Stimulated activated CD4-positive, alpha-beta T cell treated with anti-CD3 and anti-CD28 coated beads, Interleukin-12 subunit alpha, Interleukin-12 subunit beta, amount 100 ng/mL, for 4 hours (primary cell): ENCODE measurements at places on chromosomes 5 and 9.
A peak's percentile ranks its signal among the peaks of the same experiment; 100 is the strongest.

DNA sequence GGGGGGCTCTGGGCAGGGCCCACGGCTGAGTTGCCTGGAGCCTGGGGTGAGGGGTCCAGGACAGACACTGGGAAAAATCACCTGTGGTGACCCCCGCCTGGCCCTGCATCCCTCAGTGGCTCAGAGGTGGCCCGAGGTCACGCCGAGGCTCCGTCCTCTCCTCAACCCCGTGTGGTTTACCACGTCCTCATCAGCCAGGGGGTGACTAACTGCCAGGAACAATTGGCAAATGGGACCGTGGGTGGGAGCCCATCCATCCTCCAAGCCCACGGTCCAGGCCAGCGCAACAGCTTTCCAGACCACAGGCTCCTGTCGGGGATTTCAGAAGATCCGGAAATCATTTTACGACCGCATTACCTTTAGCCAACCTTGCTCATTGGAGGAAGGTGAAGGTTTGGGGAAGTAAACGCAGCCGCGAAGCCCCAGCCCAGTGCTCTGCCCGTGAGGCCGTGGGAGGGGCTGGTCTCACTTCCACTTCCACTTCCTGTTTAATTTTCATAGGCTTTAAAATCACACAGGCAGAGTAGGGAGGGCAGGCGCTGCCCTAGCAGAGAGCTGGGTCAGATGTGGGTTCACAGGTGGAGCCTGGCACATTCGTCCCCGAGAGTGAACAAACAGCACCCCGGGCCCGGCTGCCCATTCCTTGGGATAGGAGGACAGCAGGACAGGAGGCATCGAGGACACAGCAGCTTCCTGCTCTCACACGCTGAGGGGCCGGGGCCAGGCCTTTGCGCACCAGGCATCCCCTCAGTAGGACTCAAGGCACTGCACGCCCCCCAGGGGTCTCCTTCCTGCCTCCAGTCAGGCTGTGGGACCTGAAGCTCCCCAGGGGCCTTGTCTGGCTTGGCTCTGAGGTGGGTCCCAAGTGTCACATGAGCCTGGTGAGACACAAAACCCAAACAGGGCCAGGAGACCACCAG, 19.8 kb upstream of the SLC9A3 start:
- peak; percentile 31 for DNase-seq

- DNase-seq = peak; percentile 91
These were observed 19.1 kb downstream of the EXOSC2 start for GRCh38 chr9:130712564-130713285.

GRCh38 chr5:83490203-83490602, 18.7 kb downstream of the VCAN start:
- DNase-seq = no peak

DNA sequence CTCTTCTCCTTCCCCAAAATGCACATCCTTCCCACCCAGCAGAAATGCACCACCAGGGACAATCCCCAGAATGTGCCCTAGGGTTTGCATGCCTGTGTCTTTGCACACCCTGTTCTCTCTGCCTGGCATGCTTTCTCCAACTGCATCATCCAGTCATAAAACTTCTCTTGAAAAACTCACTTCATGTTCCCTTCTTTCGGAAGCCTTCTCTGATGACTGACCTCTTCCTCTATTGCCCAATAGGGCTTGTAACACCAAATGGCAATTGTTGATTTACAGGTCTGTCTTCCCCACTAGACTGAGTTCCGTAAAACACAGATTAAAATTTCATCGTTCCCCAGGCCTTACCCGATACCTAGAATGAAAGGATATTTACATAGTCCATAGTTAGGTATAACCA, 83.1 kb upstream of the SPOCK1 start:
- no peak for DNase-seq

DNA sequence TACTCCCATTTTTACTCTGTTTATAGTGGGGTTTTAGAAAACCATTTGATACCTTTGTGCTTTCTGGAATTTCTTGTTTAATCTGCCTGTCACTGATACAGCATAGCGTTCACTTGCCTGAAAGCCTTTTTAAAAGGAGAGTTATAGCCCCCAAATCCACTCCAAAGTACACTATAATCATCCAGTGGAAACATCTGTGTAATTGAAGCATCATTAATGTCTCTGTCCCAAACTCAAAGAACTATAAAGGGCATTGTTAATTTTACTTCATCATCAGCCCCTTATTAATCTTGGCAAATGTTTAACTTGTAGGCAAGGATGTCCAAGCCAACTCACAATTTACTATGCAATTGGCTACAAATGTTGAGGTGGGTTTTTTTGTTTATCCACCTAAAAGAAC, 64.3 kb downstream of the TMEM252 start:
- DNase-seq = no peak

- DNase-seq = no peak
These were observed 54.1 kb upstream of the ABL1 start for GRCh38 chr9:130780865-130781504.

GRCh38 chr5:54249210-54250028, 61.0 kb downstream of the ARL15 start:
- DNase-seq = no peak

DNA sequence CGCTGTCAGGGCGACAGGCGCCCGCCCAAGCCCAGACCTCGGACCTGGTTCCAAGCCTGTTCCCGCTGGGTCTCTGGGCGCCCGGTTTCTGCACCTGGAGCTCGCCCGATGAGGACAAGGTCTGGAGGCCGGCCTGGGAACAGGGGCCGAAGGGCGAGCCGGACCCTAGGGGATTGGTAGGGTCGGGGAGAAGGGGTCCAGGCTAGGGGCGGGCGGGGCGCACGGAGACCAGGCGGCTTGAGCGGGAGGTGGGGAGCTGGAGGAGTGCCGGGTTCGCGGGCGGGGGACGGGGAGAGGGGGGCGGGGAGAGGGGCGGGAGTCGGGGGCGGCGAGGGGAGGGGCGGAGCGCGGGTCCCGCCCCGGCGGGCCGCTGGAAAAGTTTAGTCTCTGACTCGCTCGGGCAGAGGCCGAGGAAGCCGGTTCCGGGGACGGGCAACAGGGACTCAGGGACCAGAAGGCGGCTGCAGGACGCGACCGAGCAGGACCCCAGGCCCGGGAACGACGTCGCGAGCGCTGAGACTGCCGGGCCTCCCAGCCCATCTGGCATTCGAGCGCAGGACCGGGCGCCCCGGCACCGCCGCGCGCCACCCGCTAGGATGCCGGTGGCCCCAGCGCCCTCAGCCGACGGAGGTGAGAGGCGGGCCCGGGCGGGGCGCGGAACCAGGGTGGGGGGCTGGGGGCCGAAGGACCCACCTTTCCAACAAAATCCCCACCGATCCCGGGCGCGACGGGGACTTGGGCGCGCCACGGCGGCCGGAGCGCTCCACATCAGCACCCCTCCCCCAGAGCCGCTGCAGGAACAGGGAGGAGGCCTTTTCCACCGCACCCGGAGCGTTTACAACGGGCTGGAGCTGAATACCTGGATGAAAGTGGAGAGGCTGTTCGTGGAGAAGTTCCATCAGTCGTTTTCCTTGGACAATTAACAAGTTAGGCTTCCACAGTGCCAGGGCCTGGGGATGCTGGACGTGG, at the start of gene S1PR3:
Gene S1PR3, plus strand, starts transcription at position 403 of the 969 bp plus-strand sequence. CDS start 9,733 bp downstream, outside the sequence.
- DNase-seq = peak; percentile 56

DNA sequence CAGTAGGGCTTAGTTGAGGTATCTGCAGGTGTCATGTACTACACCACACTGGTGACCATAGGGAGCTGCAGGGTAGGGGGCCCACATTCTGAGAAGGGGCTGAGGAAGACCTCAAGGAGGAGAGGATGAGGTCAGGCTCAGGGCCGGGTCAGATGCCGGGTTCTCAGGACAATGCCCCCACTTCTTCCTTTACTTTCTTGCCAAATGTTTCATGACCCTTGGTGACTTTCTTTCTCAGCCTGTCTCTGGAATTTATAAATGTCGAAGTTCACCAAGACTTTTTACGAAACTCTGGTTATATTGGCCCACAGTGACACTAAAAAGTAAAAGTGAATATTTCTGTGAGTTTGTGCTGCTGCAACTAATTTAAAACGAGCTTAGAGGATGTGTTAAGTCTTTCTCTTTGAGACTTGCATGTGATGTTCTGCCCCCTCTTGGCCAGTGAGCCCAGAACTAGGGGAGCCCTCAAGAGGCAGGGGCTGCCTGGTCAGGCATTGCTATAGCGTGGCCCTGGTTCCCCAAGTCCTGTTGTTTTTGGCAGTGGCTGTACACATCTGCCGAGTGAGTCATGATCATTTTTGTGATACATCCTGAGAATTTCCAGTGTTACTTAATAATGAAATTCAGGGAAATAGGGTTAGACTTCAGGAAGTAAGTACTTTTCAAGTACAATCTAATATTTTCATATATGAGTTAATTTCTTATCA, 11.2 kb downstream of the ACO1 start:
- no peak for DNase-seq

DNA sequence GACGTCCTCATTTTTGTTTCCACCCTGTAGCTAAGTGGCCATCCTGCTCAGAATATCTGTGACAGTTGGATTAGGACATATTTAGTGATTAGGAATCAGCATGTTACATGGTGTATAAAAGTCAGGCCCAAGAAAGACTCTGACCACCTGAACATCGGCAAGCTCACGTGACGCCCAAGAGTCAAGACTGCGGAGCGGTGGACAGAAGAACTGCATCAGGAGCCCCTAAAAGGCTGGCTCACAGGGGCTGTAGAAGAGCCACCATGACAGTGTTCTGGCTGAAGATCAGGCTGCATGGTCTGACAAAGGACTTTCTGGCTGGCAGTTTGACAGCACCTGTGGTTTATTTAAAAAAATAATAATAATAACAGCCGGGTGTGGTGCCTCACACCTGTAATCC, 185.3 kb downstream of the AUH start:
- no peak for DNase-seq

- no peak for DNase-seq
These were observed 694.1 kb upstream of the C9orf72 start for GRCh38 chr9:28267351-28267750.

DNA sequence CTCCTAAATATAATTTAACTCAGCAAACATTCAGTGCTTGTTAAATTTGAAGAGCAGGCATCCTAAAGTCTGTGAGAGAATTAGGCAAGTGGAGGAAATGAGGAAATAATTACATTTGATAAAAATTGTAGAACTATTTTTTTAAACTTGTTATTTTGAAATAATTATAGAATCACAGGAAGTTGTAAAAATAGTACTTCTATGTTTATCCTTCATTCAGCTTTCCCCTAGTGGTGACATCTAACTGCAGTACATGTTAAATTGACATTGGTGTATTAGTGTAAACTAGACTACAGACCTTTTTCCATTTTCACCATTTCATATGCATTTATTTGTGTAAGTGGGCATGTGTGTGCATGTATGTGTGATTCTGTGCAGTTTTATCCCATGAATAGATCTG, 51.6 kb downstream of the F2RL2 start:
- DNase-seq = no peak

GRCh38 chr5:135009736-135010501, 24.1 kb downstream of the PITX1 start:
- no peak for DNase-seq

- no peak for DNase-seq
These were observed 94.4 kb upstream of the IL6ST start for GRCh38 chr5:56088967-56089829.

DNA sequence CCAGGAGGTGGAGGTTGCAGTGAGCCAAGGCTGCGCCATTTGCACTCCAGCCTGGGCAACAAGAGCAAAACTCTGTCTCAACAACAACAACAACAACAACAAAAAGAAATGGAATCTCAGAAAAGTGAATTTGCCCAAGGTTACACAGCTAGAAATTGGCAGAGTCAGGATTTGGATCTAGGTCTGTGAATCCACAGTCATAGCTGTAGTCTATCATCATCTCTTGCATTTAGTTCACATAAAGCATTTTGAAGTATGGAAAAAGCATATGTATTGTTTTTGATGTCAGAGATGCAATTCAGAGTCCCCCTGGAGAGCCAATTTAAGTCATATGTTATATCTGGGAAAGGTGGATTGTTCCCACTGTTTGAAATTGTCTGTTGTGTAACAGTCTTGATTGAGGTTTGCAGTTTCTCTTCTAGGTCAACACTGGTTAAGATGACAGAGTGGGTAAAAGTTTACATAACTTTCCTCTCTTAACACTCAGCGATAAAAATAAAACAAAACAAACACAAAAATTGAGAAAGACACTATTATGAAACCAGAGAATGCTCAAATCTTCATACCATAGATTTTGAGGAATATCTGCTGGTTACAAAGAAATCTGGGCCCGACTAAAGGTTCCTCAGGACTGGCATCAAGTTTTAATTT, 21.5 kb upstream of the GPR21 start:
- no peak for DNase-seq

- no peak for DNase-seq
These were observed 39.6 kb downstream of the SH3PXD2B start for GRCh38 chr5:172414531-172415361.

DNA sequence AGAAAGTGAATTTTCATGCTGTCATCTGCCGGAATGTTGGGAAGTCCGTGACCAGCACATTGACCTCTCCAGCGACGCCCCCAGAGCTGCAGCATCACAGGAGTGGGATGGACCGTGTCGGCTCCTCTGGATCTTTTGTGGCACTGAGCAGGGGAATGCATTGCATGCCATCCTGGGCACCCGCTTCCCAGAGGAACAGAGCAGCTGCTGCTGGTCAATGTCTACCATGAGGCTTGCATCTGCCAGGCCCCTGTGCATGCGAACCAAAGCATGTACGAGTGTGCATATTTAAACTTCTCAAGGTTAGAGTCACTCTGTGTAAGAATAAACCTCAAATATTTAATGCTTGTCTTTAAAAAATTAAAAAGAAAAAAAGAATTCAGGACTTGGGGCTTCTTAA, 414.8 kb downstream of the GADD45G start:
- no peak for DNase-seq

DNA sequence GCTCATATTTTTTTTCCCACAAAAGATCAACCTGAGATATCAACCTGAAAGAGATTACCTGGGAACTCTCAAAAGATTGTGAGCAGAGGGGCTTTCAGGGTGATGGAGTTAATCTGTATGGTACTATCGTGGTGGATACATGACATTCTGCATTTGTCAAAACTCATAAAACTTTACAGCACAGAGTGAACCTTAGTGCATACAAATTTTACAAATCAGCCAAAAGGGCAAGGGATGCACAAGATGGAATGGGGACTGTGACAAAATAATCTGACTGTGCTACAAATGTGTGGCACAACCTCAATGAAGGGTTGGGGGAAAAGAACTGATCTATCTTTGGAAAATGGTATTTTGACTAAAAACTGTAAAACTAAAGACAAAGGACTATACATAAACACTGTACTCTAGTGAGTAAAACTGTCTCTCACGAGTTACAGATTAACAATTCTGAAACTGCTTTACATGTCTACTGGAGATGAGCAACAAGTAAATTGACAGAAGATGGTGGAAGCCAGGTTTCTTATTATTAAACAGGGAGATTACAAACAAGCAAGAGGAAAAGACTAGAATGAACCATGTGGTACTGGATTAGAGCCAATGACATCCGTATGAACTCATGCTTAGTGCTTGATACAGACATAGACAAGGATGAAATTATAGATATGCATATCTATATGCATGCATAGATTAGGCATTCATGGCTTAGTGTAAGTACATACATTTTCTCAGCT, 24.8 kb upstream of the RLN1 start:
- DNase-seq = no peak
